ENCODE measurements at places on chromosomes 3 and 15.

- no peak for DNase-seq
Observed at GRCh38 chr3:172525116-172525613, 1.9 kb upstream of the TNFSF10 start.

DNA sequence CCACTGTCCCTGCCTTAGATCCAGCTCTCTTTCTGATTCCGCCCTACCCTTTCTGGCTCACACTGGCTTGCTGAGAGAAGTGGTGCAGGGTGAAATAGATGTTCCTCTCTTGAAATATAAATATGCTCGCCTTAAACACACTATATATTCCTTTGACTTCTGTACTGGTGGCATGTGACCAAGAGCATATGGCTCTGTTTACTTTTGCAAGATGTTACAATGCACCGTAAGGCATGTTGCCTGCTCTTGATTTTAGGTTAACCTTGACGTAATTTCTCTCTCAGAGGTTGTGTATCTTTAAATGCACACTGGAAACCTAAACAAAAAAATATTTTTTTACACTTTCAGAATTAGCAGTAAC is 749 bp downstream of the RSRC1 start:
- no peak for DNase-seq

- DNase-seq, result no peak
Observed at GRCh38 chr3:39082666-39083313, 24.6 kb downstream of the GORASP1 start.

DNA sequence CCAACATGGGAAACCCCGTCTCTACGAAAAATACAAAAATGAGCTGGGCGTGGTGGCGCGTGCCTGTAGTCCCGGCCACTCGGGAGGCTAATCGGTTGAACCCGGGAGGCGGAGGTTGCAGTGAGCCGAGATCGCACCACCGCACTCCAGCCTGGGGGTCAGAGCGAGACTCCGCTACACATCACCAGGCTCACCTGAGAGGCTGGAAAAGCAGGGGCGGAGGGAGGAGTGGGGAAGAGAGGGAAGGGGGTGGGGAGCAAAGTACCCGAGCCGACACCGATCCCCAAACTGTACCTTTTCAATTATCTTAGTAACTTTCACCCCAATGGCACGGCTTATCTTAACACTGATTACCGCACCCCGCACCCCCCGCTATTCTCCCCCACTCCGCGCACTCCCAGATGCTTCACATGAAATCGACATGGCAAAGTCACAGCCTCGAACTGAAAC is 46.4 kb upstream of the SYNM start:
- no peak for DNase-seq

Measured in DND-41 (cell line).